ENCODE measurements at places on chromosomes 3 and 15. TPM values are rescaled to one million over a fixed set of nuclear protein-coding genes. Genes with fewer than 3 reads are reported as not detected.
A peak's percentile ranks its signal among the peaks of the same experiment; 100 is the strongest.

DNA sequence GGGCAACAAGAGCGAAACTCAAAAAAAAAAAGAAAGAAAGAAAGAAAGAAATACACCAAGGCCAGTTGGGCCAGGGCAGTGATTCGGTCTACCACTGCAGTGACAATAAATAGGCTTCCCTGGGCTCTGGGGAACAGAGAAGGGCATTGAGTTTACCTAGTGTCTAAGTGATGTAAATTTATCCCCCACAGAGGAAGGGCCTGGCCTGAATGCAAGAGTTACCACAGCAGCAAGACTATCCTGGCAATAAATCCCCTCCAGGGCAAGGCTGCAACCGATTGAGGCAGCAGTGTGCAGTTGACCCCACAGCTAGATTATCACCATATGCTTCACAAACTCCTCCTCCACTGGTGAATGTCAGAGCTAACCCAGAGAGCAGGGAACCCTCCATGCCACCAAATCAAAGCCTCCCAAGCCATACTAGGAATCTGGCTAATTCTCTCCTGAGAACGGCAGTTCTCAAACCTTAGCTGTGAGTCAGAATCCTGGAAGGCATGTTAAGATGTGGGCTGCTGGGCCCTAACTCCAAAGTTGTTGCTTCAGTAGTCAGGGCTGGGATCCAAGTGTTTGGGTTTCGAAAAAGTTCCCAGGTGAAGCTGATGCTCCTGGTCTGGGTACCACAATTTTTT is 64.3 kb upstream of the GATM start:
- no peaks in the 10 kb centered on the region for H3K4me1 ChIP-seq
- H3K36me3 ChIP-seq, result no peaks in the 10 kb centered on the region
- no peak for DNase-seq
- peaks cover 4% of the 10 kb centered on the region for H3K27me3 ChIP-seq

DNA sequence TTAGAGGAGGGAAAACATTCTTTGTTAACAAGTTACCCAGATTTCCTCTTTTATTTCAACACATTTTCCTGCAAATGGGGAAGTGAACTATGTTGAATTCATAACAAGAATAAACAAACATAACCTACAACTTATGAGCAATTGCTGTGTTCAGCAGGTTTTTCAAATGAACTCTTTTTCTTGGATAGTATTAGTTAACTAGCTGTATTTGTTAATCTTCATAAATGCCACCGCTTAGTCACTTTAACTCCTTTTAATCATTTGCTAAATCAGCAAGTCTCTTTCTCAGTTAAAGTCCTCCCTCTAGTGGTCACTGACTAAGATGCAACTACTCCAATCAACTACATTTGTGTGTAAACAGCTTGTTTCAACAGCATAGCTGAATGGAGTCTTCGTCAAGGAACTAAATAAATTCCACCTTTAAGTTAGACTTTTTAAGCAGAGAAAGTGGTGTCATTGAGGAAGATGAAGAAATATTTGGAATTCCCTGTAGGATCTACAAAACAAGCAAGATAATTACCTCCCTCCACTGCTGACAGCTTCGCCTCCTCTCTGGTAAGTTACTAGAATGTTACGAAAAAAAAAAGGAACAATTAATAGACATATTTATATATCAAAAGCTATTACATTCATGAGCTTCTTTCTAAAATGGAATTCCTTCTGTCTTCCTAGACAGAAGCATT is 1122.0 kb downstream of the ROBO1 start:
- no peaks in the 10 kb centered on the region for H3K36me3 ChIP-seq
- H3K27ac ChIP-seq, result no peak overlapping the region
- H3K4me3 ChIP-seq, result no peak overlapping the region
- no peaks in the 10 kb centered on the region for H3K27me3 ChIP-seq
- DNase-seq, result peak; percentile 62
- H3K4me1 ChIP-seq, result no peaks in the 10 kb centered on the region

CCDC39 gene
- not detected for total RNA-seq

COX5A gene
- total RNA-seq, result 317 TPM

FOXL2NB gene
- not detected for total RNA-seq

ITIH1 gene
- not detected for total RNA-seq

- peaks cover 13% of the 10 kb centered on the region for H3K4me1 ChIP-seq
- no peak overlapping the region for H3K4me3 ChIP-seq
- H3K27ac ChIP-seq, result peak overlapping the region; percentile 65
- no peak for DNase-seq
- H3K36me3 ChIP-seq, result no peaks in the 10 kb centered on the region
- H3K27me3 ChIP-seq, result no peaks in the 10 kb centered on the region
These were observed 44.5 kb downstream of the ZDHHC19 start for GRCh38 chr3:196166741-196167140.

DNA sequence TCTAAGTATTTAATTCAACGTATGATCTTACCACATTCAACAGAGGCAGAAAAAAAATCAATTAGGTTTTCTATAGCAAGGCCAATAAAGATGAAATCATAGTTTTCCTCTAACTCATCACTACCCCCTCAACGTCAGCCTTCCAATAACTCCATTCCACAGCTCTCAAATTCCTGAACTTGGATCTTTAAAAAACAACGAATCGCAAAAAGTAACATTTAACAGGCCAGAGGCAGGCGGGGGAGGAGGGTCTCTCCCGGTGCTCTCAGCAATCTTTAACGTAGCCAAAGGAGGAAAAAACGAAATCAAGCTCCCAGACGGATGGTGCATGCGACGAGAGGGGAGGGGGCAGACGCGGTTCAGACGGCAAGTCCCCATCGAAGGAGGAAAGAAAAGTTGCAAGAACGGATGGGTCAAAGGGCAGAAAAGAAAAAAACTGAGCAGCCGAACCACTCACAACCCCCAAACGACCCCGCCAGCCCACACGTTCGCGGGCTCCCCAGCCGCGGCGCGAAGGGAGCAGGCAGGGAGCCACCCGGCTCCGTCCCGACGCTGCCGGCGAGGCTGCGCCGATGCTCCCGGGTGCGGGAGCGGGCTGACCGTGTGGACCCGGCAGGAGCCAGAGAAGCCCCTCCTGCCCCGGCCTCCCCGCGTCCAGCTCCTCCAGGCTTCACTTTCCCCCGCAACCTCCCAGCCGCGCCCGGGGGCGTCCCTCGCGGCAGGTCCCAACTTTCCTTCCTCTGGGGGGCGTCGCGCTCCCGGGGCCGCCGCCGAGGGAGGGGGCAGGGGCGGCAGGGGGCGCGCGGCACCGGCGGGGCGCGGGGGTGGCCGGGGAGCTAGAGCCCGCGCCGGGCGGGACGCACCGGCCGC is 703 bp downstream of the PEAK1 start:
- peak overlapping the region; percentile 96 for H3K4me3 ChIP-seq
- H3K4me1 ChIP-seq, result peaks cover 29% of the 10 kb centered on the region
- no peaks in the 10 kb centered on the region for H3K27me3 ChIP-seq
- peaks cover 6% of the 10 kb centered on the region for H3K36me3 ChIP-seq
- DNase-seq, result peak; percentile 81

GREM1 gene
- not detected for total RNA-seq

EHHADH gene
- total RNA-seq, result 2.4 TPM

LDHAL6B gene
- total RNA-seq, result not detected

DNA sequence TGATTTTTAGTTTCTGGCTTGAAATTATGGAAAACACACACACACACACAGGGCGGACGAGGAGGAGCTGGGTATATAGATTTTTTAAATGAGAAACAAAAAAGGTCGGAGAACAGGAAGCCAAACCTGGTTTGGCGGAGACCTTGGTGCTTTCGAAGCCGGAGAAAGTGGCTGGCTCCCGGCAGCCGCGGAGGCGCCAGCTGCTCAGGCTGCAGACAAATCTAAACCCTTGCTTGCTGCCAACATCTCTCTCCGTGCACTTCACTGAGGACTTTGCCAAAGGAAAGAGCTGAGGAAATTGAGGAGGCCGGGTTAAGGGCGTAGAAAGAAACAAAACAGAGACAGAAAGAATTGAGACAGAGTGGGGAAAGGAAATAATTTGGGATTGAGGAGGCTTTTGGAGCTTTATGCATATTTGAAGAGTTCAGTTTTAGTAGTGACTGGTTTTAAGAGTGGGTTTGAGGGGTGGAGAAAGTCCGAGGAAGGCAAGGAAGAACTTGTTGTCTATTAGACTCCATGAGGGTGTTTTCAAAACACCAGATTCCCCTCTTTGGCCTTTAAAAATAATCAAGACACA is 2.2 kb downstream of the ZIC1 start:
- peak; percentile 57 for DNase-seq
- peaks cover 21% of the 10 kb centered on the region for H3K36me3 ChIP-seq
- H3K4me1 ChIP-seq, result peaks cover 19% of the 10 kb centered on the region
- H3K27me3 ChIP-seq, result peaks cover 73% of the 10 kb centered on the region
- peak overlapping the region; percentile 71 for H3K27ac ChIP-seq

DNA sequence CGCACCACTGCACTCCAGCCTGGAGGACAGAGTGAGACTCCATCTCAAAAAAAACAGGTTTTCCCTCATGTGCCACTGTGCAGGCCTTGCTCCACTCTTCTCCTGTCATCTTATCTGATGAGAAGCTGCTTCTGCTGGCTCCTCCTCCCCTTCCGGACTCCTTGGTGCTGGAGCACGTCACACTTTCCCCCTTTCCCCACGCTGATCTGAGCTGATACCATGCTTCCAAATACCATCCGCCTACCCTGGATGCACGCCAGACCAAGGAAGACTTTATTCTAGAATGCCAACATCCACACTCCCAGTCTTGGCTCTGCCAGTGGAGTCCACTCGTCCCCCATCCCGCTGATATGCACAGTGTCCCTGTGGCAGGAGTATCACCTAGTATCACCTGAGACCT is 31.3 kb downstream of the HOMER2 start:
- H3K27me3 ChIP-seq, result peaks cover 5% of the 10 kb centered on the region
- H3K4me1 ChIP-seq, result no peaks in the 10 kb centered on the region

- no peaks in the 10 kb centered on the region for H3K27me3 ChIP-seq
- no peaks in the 10 kb centered on the region for H3K36me3 ChIP-seq
- DNase-seq, result peak; percentile 52
- H3K4me3 ChIP-seq, result no peak overlapping the region
- no peak overlapping the region for H3K27ac ChIP-seq
- H3K4me1 ChIP-seq, result peaks cover 28% of the 10 kb centered on the region
These were observed 17.5 kb upstream of the ZBTB20 start for GRCh38 chr3:115164374-115165221.

- H3K4me1 ChIP-seq, result peaks cover 17% of the 10 kb centered on the region
- peaks cover 8% of the 10 kb centered on the region for H3K27me3 ChIP-seq
- DNase-seq, result no peak
- peaks cover 3% of the 10 kb centered on the region for H3K36me3 ChIP-seq
- H3K27ac ChIP-seq, result no peak overlapping the region
These were observed 23.3 kb downstream of the PCSK6 start for GRCh38 chr15:101466188-101466587.

DNA sequence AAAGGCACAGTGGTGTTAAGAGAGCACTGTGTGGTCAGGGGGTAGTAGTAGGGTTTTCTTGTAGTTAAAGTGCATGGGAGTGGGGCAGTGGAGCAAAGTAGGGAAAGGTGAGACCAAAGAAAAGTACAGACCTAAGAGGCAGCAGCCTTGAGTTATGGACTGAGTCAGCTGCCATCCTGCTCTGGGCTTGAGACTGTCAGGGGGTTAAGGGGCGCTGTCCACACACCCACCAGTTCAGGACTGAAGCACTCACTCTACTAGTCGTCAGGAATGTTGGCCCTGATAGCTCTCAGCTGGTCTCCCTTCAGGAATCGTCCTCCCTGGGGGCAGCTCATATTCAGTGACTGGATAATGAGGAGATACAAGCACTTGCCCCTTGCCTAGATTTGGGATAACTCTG is 7.9 kb downstream of the CCR4 start:
- H3K4me3 ChIP-seq, result peak overlapping the region; percentile 9
- DNase-seq, result no peak
- H3K27me3 ChIP-seq, result no peaks in the 10 kb centered on the region
- H3K4me1 ChIP-seq, result peaks cover 48% of the 10 kb centered on the region
- H3K36me3 ChIP-seq, result peaks cover 32% of the 10 kb centered on the region
- H3K27ac ChIP-seq, result peak overlapping the region; percentile 96

DNA sequence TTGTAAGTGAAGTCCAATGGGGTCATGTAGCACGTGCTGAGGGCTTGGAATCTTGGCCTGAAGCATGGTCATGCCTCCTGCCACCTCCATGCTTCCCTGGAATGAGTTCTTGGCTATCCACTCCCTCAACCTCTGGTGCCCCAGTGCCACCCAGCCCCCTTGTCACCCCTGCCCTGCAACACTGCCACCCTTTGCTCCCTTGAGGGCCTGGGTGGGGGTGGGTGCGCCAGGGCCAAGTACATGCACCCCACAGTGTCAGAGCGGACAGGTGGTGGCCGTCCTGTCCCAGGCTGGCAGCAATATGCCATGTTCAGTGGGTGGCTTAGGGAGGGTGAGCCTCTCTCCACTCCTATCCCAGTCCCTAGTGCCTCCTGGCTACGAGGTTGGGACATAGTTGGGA is 27.6 kb upstream of the C15orf39 start:
- H3K27ac ChIP-seq, result no peak overlapping the region
- H3K27me3 ChIP-seq, result peaks cover 18% of the 10 kb centered on the region
- no peak overlapping the region for H3K4me3 ChIP-seq
- no peak for DNase-seq
- no peaks in the 10 kb centered on the region for H3K36me3 ChIP-seq

GRCh38 chr3:108495717-108496116 is 14.7 kb downstream of the MYH15 start:
- no peak for DNase-seq
- H3K4me1 ChIP-seq, result no peaks in the 10 kb centered on the region
- no peaks in the 10 kb centered on the region for H3K36me3 ChIP-seq
- no peak overlapping the region for H3K27ac ChIP-seq
- H3K4me3 ChIP-seq, result no peak overlapping the region

NEDD4 gene
- 10.7 TPM for total RNA-seq

IL17RC gene
- 0.42 TPM for total RNA-seq

GRCh38 chr3:38843898-38844297 is 27.9 kb upstream of the SCN10A start:
- DNase-seq, result no peak
- peaks cover 27% of the 10 kb centered on the region for H3K27me3 ChIP-seq
- H3K36me3 ChIP-seq, result no peaks in the 10 kb centered on the region
- no peak overlapping the region for H3K27ac ChIP-seq
- no peaks in the 10 kb centered on the region for H3K4me1 ChIP-seq

REC114 gene
- not detected for total RNA-seq

GRCh38 chr3:50318163-50318562 is 4.4 kb downstream of the HYAL2 start:
- DNase-seq, result no peak
- H3K27ac ChIP-seq, result no peak overlapping the region
- H3K4me3 ChIP-seq, result no peak overlapping the region
- H3K27me3 ChIP-seq, result no peaks in the 10 kb centered on the region

CLDN16 gene
- not detected for total RNA-seq

- peaks cover 38% of the 10 kb centered on the region for H3K36me3 ChIP-seq
- DNase-seq, result peak; percentile 64
- peak overlapping the region; percentile 99 for H3K27ac ChIP-seq
- H3K27me3 ChIP-seq, result no peaks in the 10 kb centered on the region
- peaks cover 53% of the 10 kb centered on the region for H3K4me1 ChIP-seq
These were observed 1.7 kb downstream of the RASSF1 start for GRCh38 chr3:50338965-50339364.

SEMA3G gene
- total RNA-seq, result 0.21 TPM

GRCh38 chr15:25545017-25545416 is 106.2 kb upstream of the UBE3A start:
- no peaks in the 10 kb centered on the region for H3K27me3 ChIP-seq
- no peaks in the 10 kb centered on the region for H3K4me1 ChIP-seq
